Naive B cell (primary cell): ENCODE measurements at places on chromosomes 16 and 17. TPM values are rescaled to one million over a fixed set of nuclear protein-coding genes. Genes with fewer than 3 reads are reported as not detected.

The ZNF624 gene
- polyA plus RNA-seq, result 6.2 TPM

The MT1H gene
- not detected for polyA plus RNA-seq

DNA sequence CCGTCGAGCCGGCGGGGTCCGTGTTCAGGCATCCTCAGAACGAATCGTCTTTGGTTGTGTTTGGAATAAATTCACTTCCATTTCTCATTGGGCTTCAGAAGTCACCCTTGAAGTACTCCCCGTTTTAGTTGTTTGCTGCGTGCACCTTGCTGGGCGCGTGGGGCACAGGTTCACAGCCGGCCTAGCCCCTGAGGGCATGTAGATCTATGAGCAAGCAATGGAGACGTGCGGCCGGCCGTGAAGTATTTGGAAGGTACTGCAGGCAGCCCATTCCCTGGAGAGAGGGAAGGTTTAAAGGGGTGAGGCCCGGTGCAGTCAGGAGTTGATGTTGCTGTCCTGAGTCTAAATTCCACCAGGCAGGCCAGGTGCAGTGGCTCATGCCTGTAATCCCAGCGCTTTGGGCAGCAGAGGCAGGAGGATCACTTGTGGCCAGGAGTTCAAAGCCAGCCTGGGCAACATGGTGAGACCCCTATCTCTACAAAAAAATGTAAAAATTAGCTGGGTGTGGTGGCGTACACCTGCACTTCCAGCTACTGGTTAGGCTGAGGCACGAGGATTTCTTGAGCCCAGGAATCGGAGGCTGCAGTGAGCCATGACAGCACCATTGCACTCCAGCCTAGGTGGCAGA lies 714 bp downstream of the ACSF3 start:
- no peak for DNase-seq
- peaks cover 1% of the 10 kb centered on the region for H3K36me3 ChIP-seq
- peaks cover 15% of the 10 kb centered on the region for H3K27me3 ChIP-seq
- peak overlapping the region; percentile 96 for H3K4me3 ChIP-seq

DNA sequence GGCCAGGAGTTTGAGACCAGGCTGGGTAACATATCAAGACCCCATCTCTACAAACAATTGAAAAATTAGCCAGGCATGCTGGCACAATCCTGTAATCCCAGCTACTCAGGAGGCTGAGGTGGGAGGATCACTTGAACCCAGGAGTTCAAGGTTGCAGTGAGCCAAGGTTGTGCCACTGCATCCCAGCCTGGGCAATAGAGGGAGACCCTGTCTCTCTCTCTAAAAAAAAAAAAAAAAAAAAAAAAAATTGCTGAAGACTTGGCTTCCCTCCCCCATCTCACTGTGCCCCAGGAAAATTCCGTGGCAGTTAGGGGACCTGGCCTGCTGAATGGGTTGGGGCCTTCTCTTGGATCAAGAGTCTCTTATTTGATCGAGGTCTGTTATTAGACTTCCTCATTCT lies at the start of gene ODF4:
ODF4 (plus strand) TSS at position 301 of the 400 bp plus-strand sequence. CDS start 212 bp downstream, outside the sequence.
- no peak within 1 kb of the TSS for H3K27ac ChIP-seq
- no peak within 1 kb of the TSS for H3K4me3 ChIP-seq
- H3K36me3 ChIP-seq, result no peaks in the 10 kb centered on the region
- DNase-seq, result no peak

DNA sequence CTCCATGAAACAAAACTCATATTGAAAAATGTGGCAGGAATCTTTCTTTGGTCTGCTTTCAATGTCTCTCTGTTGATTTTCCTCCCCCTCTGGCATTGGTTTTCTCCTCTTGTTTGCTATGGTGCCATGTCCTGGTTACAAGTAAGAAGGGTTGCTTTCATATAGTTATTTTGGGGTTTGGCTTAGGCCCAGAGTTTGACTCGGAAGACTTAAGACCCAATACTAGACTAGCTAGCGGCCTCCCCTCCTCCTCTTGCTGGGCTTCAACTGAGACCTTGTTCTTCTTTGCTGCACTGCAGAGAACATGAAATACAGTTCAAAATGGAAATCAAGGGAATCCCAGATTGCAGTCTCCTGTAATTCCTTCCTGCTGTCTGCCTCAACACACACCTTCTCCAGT lies 30.0 kb upstream of the CLEC18A start:
- H3K27ac ChIP-seq, result peak overlapping the region; percentile 82
- peaks cover 36% of the 10 kb centered on the region for H3K36me3 ChIP-seq
- no peaks in the 10 kb centered on the region for H3K4me1 ChIP-seq
- no peak for DNase-seq

DNA sequence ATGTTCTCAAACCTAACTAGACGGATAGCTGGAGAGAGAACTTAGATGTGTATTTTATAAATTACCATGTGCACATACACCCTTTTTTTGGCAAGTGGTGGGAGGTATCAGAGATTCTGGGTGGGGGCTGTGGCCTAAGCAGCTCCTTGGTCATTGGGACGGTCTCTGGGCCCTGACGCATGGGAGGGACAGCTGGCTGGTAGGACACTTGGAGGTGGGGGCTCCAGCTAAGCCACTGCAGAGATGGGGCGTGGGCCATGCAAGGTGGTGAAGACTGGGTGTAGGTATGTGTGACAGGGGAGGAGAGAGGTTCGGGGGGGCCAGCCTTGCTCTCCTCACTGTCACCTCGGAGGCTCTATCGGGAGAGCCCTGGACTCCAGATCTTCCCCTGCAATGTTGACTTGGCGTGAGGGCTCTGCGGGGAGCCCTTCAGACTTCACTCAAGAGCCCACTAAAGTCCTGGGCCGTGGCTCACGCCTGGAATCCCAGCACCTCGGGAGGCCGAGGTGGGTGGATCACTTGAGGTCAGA lies 17.1 kb downstream of the C1QTNF1 start:
- peaks cover 6% of the 10 kb centered on the region for H3K4me1 ChIP-seq
- H3K4me3 ChIP-seq, result no peak overlapping the region
- DNase-seq, result no peak
- H3K27me3 ChIP-seq, result peaks cover 30% of the 10 kb centered on the region
- no peaks in the 10 kb centered on the region for H3K36me3 ChIP-seq

DNA sequence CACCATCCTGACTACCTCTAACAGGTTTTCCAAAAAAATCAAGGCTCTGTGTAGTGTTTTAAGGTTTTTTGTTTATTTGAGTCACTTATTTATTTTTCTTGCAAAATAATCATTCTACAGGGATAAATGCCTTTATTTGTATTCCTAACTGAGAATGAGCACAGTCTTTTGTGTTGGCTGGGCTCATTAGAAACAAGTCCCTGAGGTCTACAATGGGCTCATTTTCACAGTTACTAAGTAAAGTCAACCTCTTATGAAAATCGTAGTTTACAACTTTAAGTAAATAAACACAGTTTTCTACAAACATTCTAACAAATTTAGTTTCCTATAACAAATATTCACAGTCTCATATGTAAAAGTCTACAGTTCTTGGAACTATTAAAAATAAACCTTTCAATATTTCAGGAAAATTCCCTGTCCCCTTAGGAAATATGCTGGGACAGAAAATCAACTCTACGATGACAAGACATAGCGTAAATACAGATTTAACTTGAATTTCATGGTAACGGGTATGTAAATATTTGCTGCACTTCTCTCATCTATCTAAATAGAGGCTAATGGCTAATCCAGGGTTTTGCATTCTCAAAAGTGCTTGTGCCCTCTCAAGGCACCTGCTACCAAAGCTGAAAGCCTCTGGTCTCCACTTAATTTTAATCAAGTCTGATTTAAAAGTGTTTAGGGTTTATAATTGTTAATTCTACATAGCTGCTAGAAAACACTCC lies 31.5 kb upstream of the CDH5 start:
- H3K27ac ChIP-seq, result no peak overlapping the region
- no peak overlapping the region for H3K4me3 ChIP-seq
- H3K36me3 ChIP-seq, result no peaks in the 10 kb centered on the region
- H3K4me1 ChIP-seq, result no peaks in the 10 kb centered on the region

- no peak for DNase-seq
- H3K36me3 ChIP-seq, result no peaks in the 10 kb centered on the region
- H3K4me1 ChIP-seq, result no peaks in the 10 kb centered on the region
Measured at GRCh38 chr17:55072898-55073297, 104.3 kb downstream of the STXBP4 start.

GRCh38 chr17:17792551-17793377 lies 44.0 kb downstream of the SREBF1 start:
- H3K27me3 ChIP-seq, result no peaks in the 10 kb centered on the region
- H3K4me1 ChIP-seq, result peaks cover 46% of the 10 kb centered on the region
- peak overlapping the region; percentile 23 for H3K27ac ChIP-seq
- DNase-seq, result peak; percentile 31
- H3K36me3 ChIP-seq, result no peaks in the 10 kb centered on the region
- H3K4me3 ChIP-seq, result peak overlapping the region; percentile 79

DNA sequence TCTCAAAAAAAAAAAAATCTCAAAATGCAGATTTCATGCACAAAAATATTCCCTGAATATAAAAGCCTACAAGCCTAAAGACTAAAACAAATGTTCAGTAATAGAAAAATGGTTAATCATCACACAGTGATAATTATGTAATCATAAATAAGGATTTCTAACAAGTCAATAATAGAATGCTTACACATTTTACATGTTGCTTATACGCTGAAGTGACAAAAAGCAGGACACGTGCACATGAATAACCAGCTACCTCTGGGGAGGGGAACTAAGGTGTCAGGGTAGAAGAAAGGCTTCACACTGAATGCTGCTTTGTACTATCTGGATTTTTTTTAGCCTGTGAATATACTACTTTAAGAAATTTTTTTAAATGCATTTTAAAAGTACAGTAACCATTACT lies 31.1 kb downstream of the HEATR6 start:
- H3K27ac ChIP-seq, result no peak overlapping the region
- no peak overlapping the region for H3K4me3 ChIP-seq
- no peak for DNase-seq
- peaks cover 44% of the 10 kb centered on the region for H3K36me3 ChIP-seq
- H3K4me1 ChIP-seq, result no peaks in the 10 kb centered on the region

DNA sequence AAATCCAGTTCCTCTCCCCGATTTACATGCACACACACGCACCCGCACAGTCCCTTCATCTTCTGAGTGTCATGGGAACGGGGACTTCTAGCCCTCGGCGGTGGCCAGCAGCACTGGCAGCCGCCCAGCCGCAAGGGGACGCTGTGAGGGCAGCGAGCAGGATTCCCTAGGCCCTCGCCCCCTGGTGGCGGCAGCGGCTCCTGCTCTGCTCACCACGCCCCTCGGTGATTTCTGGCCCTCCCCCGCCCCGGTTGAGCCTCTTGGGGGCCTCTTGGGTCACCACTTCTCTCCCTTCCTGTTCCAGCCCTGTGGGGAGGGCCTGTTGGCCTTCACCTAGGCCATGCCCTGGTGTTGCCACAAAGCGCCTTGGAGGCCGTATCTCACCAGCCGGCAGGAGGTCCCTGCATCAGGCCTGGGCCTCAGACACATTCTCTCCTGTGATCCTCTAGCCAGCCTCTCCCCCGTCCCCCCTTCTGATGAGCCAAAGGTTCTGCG lies 75.2 kb upstream of the KSR1 start:
- DNase-seq, result peak; percentile 51
- no peak overlapping the region for H3K27ac ChIP-seq
- H3K4me3 ChIP-seq, result peak overlapping the region; percentile 76
- peaks cover 3% of the 10 kb centered on the region for H3K36me3 ChIP-seq
- H3K27me3 ChIP-seq, result peaks cover 28% of the 10 kb centered on the region

DNA sequence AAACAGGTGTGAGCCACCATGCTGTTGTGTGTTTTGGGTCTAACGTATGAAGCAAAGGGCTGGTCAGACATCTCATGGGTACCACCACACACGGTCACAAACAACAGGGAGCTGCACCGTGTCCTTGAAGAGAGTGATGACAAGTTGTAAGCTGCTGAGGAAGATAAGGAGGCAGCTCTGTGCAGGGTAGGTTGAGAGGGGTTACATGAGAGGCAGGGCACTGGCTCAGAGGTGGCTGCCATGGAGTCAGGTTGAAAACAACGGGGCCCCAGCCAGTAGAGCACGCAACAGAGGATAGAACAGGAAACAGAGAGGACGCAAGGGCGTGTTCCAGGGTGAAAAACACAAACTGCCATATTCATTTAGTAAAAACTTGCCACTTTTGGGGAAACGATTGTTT lies 52.2 kb downstream of the TRARG1 start:
- H3K4me1 ChIP-seq, result peaks cover 10% of the 10 kb centered on the region
- H3K36me3 ChIP-seq, result no peaks in the 10 kb centered on the region
- peak overlapping the region; percentile 65 for H3K4me3 ChIP-seq
- H3K27ac ChIP-seq, result no peak overlapping the region
- peaks cover 3% of the 10 kb centered on the region for H3K27me3 ChIP-seq
